ENCODE measurements at places on chromosomes 13 and 19.
A peak's percentile ranks its signal among the peaks of the same experiment; 100 is the strongest.

GRCh38 chr13:100129605-100130004, 40.7 kb downstream of the PCCA start:
- DNase-seq = no peak

DNA sequence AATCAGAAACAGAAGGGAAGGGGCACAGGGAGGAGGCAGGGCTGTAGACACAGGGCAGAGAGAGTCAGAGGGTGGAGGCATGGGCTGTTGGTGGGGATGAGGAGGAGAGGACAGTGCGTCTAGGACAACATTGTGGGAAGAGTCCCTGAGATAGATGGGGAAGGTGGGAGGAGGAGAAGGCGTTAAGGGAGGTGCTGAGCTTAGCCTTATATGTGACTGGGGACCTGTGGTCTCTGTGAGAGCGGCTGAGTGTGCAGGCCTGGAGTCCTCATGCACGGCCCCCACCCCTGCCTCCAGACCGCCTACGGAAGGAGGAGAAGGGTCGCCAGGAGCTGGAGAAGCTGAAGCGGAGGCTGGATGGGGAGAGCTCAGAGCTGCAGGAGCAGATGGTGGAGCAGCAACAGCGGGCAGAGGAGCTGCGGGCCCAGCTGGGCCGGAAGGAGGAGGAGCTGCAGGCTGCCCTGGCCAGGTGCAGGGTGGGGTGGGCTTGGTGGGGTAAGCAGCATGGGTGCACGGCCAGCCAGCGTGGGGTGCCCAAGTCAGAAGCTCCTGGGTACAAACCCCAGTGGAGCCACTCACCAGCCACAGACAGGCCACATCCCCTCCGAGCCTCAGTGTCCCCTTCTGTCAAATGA, 56.8 kb downstream of the KCNC3 start:
- DNase-seq = no peak

DNA sequence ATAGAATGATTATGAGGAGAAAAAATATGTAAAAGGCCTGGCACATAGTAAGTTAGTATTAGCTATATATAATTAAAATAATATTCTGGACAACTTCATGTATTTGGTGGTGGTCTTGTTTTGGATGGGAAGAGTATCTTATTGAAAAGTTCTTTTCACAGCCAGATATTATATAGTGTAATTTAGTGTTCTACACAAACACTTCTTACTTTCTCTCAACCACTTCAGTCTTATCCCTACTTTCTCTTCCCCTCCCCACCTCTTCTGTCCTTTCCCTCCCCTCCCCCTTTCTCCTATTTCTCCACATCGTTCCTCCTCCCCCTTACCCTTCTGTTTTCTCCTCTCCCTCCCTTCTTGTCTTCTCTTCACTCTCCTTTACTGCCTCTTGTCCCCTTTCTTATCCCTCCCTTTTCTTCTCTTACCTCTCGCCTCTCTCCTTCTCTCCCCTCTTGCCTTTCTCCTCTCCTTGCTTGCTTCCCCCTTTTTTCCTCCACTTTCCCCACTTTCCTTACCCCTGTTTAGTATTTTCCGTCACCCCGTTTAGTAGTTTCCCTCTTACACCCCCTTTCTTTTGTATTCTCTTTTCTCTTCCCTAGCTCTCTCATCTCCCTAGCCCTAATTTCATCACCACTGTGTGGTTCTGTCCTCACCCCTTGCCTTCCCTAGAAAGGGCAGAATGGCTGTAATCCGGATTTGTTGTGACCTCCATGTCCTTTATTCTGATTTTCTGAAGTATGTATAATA, 107.2 kb upstream of the MLNR start:
- no peak for DNase-seq

GRCh38 chr13:112637017-112637801, 49.3 kb upstream of the TUBGCP3 start:
- no peak for DNase-seq

DNA sequence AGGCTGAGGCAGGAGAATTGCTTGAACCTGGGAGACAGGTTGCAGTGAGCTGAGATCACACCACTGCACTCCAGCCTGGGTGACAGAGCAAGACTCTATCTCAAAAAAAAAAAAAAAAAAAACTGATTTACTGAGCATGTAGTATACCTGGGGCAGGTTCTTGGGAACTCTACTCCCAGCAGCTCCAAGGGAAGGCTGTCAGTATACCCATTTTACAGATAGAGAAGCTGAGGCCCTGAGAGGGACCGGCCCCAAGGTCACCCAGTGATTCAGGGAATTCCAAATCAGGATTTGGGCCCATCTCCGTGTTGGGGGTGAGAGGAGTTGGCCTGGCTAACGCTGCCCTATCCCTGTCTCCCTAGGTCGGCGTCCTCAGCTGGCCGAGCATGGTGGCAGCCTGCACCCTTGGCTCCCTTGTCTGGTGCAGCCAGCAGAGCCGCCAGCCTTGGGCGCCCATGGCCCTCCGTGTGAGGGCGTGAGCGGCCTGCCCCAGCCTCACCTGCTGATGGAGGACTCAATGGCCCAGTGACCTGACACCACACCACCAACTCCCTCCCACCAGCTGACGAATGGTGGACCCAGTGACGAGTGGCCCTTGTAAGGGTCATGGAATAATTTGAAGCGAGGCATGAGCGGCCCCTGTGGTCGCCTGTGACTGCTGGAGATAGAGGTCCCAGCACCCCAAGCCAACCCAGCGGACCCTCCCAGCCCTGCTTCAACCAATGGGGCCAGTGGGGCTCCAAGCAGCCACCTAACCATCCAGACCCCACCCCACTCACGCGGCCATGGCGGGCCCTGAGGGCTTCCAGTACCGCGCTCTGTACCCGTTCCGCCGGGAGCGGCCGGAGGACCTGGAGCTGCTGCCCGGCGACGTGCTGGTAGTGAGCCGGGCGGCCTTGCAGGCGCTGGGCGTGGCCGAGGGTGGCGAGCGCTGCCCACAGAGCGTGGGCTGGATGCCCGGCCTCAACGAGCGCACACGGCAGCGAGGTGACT, 2.4 kb downstream of the PIK3R2 start:
- DNase-seq = no peak

DNA sequence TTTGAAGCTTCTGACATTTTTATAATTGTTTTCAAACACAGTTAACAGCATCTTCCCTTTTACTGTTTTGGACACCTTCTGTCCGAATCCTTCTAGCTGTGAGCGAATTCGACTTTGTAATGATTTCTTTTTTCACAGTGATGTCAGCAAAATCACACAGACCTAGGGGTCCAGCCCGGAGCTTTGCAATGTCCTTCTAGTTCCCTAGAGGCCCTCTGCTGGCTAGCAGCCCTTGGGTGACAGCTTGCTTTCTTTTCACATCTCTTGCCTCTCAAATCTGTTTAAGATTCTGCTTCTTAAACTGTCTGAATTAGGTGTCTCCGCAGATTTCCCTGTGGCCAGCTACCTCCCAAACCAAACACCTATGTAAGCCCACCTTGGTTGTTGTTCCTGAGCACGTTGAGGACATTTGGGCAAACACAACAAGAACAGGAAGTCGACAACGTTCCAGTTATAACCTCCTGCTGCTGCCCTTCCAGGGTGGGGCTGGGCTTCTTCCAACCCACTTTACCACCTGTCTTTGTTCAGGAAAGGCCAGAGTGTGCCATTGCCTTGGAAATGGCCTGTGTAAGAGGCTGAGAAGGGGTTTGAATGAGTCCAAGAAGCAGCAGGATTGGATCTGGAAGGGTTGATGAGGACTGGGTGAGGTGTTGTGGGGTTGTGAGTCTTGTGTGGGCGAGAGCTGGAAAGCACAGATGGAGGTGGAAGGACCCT, 123.1 kb downstream of the ATP8A2 start:
- DNase-seq = no peak

DNA sequence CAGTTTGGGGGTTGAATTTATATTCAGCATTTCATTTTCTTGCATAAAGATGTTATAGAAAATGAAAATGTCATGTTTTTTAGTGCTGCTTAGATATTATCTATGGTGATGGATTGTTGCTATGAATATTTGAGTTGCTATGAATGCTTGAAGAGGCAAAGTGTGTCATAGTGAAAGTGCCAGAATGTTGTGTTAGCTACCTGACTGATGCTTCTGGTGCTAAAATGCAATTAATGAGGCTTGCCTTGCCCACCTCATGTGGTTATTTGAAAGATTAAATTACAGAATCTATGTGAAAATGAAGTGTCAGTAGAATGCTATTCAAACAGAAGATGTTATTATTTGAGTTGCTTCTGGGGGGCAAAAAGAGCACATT, 62.7 kb upstream of the MYCBP2 start:
- DNase-seq = no peak

DNA sequence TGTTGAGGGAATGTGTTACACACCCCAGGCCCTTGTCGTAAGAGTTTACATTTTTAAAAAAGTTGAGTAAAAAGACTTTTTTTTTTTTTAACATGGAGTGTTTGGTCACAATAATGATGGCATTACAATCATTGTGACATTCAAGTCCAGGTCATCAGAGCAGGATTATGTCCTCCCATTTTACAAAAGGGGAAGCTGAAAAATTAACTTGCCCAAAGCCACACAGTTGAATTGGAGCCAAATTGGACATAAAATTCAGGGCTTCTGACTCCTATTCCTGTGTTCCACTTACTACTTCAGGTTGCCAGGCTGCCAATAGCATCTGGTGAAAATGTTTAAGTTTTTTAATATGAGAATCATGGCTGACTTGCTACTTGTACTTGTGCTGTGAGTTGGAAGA, 49.3 kb downstream of the DLEU7 start:
- no peak for DNase-seq

DNA sequence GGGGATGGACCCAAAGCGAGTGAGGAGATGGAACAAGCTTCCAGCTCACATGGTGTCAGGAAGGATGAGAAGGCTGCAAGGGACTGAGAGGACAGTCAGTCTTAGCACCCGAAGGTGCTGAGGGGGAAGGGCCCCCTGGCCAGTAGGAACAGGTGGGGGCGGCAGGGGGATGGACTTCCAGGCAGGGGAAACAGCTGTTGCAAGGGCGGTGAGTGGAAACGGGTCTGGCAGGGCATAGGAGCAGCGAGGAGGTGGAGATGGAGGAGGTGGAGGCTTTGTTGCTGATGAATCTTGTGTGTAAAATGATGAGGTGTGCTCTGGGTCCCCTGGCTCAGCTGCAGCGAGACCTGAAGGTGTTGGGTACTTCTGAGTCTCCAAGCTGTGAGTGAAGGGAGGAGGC, 1.2 kb downstream of the MAP1S start:
- no peak for DNase-seq

- no peak for DNase-seq
These were observed 21.0 kb upstream of the ZNF681 start for GRCh38 chr19:23779645-23780044.

GRCh38 chr13:69324090-69324886, 783.3 kb upstream of the ATXN8OS start:
- DNase-seq = peak; percentile 7

DNA sequence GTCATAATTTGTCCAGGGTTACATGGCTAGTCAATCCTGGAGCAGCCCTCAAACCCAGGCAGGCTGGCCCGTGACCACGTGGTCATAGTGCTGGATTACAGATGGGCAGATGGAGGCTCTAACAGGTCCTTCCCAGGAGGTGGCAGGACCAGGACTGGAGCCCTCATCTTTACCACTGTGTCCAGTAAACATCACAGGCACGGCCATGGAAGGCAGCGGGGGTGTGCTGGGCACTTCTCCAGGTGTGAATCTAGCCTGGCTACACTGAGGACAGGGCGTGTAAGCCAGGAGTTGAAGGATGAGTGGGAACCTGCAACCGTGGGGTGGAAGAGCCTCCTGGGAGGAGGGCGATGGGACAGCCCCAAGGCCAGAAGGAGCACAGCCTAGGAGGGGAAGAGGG, 6.1 kb downstream of the CIC start:
- no peak for DNase-seq

DNA sequence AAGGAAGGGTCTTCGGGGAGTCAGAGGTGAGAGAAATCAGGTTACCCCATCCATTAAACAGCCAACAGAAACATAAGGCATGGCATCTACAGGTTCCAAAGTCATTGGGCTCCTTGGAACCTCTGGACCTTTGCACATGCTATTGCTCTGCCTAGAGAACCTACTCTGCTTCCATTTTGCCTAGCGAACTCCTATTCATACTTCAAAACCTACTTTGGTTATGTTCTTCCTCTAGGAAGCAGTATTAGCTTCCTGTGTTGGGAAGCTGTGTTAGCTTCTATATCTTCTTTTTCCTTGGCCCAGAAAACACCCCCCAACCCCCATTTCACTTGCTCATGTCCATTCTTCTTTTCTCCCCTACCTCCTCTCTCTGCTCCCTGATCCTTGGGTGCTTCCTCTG, 39.6 kb downstream of the F2RL3 start:
- DNase-seq = no peak

DNA sequence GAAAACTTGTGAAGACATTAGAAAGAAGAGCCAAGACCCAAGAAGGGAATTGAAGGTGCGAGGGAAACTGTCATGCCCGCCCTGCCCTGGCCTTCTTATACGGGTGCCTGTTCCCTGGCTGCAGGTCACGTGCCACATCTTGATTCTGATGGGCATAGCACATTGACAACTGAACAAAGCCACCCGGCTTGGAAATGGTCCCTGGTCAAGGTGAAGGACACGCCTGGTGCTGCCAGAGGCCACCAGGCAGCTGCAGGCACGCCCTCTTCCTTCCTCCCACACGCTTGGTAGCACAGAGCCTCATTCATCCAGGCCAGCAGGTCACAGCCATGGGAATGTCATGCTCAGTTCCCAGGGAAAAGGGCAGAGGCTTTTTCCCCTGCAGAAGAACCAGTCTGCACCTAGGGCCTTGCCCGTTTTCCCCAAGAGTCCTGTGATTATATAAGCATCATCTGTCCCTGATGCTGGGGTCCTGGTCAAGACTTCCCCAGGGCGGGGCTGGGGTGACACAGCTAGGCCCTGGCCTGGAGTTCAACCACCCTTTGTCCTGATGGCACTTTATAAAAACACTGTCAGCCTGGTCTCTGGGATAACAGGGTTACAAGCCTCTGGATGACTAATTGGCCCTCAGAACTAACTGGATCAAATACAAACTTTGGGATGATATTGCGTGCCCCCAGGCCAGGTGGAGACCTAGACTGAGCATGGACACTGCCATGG, 56.0 kb downstream of the CDADC1 start:
- peak; percentile 36 for DNase-seq

DNA sequence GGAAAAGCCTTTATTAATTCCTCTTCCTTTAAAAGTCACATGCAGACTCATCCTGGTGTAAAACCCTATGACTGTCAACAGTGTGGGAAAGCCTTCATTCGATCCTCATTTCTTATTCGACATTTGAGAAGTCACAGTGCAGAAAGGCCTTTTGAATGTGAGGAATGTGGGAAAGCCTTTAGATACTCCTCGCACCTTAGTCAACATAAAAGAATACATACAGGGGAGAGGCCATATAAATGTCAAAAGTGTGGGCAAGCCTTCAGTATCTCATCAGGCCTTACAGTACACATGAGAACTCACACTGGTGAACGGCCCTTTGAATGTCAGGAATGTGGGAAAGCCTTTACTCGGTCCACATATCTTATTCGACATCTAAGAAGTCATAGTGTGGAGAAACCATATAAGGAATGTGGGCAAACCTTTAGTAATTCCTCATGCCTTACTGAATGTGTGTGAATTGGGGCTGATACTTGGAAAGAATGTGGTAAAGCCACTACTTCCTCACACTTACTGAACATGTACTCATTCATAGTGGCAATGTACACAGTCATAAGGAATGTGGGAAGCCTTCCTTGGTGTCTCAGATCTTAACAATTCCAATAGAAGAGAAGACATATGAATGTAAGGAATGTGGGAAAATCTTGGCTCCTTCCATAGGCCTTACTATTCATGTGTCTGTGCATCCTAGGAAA, 18.8 kb downstream of the ZNF559 start:
- DNase-seq = no peak
